Endothelial cell of umbilical vein (primary cell): ENCODE measurements at places on chromosomes 5 and 9.
A peak's percentile ranks its signal among the peaks of the same experiment; 100 is the strongest.

GRCh38 chr9:107249665-107250285, 33.3 kb upstream of the RAD23B start:
- no peak for DNase-seq

- peak; percentile 96 for DNase-seq
These were observed 24.5 kb upstream of the DUSP1 start for GRCh38 chr5:172795318-172795977.

- no peak for DNase-seq
These were observed 102.2 kb upstream of the SPRY4 start for GRCh38 chr5:142427015-142427364.

- no peak for DNase-seq
These were observed 14.7 kb upstream of the SIL1 start for GRCh38 chr5:139212906-139213305.

DNA sequence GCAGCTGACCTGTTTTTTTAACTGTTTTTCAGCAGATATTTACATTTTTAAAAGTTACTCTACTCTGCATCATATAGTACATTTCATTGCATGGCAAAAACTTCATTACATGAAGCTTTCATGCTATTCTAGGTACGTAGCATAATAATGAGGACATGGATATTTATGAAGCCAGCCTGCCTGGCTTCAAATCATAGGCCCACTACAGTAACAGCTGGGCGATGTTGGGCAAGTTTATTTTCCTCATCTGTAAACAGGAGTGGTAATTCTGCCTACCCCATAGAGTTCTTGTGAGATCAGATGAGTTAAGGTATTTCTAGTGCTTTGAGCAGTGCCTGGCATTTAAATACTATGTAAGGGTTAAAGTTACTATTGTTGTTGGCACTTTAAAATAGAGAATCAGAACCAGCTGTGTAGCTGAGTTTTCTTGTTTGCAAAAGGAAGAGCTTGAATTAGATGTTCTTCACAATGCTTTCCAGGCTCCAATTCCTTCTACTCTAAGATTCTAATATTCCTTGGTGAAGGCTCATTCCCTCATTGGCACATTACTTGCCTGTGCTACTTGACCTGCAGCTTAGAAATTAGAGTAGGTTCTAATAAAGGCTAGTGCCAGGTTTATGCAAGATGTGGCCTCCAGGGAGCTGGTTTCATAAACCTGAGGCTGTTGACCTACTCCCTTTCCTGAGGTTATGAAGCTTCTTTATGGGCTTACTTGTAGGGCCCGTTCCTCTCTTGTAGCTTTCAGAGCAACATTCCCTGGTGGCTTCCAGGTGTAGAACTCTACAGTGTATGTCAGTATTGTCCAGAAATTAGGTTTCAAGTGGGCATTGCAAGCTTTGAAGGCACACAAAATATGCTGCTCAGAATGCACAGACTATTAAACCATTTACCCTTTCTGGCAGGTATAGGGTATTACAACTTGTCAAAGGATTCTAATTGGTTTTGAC, 14.5 kb downstream of the ANP32B start:
- peak; percentile 48 for DNase-seq

- no peak for DNase-seq
These were observed 13.9 kb downstream of the FAM193B start for GRCh38 chr5:177540438-177540837.

DNA sequence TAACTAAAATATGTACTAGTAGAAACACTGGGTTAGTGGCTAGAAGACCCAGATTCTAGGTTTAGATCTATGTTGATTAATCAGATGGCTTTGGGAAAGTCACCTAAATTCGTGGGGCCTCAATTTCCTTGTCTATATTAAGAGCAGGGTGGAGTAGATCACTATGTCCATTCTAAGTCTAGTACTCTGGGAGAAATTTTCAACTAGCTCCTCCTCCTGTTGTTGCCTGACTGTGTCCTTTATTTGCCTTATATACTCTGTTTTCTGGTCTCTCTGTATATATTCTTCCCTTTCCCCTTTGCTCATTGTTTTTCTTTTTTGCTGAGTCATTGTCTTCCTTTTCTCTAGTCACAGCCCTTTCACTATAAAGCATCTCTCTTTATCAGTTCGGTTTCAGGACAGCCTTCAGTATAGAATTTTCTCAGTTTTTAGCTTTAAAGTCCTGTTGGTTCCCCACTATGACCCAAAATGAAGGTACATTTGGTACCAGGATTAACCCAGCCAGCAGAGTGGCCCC, 44.5 kb upstream of the CDH6 start:
- no peak for DNase-seq
